ENCODE measurements at places on chromosomes 16 and 17.

DNA sequence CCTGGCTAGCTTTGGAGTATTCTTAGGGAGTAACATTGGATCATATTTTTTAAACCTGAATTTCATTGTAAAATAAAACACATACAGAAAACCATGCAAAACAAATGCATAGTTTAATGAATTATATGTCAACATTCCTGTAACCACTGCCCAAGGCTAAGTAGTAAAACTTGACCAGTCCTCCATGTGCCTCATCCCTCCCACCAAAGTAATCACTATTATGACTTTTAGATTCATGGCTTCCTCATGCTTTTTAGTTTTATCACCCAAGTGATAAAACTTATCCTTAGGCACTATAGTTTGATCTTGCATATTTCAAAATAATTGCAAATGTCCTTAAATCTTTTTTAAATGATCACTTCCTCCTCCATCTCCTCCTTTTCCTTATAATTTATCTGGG is 20.4 kb downstream of the PRKCA start:
- DNase-seq, result no peak

DNA sequence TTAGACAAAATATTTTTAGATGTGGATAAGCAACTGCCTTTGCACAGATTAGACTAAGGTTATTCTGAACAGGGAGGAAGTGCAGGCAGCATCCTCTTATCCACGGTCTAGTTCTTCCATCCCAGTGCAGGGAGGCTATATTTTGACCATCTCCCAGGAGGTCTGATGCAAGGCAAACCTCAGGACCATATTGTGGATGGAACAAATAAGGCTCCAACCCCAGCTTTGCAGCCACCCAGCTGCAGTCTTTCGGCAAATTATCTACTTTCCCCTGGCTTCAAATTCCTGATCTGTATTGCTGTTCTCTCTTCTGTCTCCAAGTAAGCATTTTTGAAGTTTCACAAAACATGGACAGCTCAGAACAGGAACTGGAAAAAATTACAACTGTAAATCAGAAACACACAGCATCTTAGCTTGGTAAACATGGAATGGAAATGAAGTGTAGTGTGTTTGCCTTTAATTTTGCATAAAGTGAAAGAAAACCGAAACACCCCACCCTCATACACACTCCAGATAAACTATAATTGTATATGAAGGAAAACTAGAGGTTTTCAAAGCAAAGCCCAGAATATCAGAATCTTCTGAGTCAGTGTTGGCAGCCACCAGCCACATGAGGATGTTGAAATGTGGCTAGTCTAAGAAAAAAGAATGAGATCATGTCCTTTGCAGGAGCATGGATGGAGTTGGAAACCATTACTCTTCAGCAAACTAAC is 33.5 kb upstream of the MON1B start:
- DNase-seq, result no peak

GRCh38 chr16:86566966-86567700 is 504 bp downstream of the FOXC2 start:
- DNase-seq, result no peak

DNA sequence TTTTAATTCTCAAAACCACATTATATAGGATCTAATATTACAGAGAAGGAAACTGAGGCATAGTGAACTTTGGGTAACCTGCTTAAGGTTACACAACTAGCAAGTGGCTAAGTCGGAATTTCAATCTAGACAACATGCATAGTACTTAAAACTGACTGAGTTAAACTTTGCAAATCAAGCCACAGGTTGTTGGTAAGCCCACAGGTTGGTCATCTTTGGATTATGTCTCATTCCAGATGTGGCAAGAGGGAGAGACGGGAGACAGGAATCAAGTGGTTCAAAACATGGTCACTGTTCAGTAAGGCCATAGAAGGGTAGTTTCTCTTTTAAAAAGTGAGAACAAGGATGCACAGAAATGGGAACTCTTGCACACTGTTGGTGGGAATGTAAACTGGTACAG is 57.1 kb downstream of the MYO1D start:
- DNase-seq, result no peak

- DNase-seq, result no peak
Measured at GRCh38 chr17:57629470-57629869, 115.6 kb downstream of the CCDC182 start.

DNA sequence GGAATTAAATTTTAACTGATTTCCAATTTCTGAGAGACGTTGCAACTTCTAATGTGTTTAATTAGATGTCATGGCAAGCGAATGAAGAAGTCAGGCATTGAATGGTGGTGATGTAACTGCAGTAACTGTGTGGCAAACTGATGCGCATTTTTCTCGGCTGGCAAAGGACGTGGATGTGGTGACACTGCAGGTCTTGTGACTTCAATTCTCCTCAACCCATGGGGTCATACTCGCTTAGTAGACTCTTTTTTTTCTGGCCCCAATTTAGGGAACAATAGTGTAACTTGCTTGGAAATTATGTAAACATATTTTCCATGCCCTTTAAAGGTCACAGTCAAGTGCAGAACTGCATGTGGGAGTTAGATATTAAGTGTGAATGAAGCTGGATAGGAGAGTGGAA is 1.9 kb upstream of the FAM20A start:
- no peak for DNase-seq

DNA sequence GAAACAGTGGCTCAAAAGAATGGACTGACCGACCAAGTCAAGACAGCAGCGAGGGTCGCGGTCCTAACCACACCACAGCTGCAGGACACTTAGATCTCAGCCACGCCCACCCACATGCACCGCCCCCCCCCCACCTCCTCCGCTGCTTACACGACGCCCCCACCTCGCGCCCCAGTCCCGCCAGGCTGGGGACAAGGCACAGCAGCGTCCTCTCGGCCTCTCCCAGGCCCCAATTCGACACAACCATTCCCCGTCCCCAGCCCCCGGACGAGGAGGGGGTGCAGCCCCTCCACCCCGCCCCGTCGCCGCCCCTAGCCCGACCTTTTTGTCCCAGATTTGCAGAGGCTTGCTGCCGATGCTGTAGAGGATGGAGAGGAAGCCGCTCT is 477 bp downstream of the CFAP20 start:
- no peak for DNase-seq

- DNase-seq, result no peak
Measured at GRCh38 chr16:72198771-72199201, 26.8 kb upstream of the PMFBP1 start.

- DNase-seq, result no peak
Measured at GRCh38 chr17:36721560-36722120, 120.3 kb downstream of the MRM1 start.

DNA sequence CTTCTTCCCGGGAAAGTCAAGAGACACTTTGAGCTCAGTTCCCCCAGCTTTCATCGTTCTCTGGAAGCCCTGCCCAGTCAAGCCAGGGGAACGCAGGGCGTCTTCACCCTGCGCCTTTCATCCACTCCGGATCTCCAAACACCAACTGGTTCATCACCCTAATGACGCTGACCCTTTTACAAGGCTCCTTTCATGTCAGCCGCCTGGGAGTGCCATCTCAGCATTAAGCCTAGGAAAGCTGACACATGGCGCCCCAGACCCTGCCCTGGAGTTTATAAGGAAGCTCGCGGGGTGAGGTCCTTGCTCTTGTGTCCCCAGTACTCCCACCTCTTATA is 594 bp upstream of the DNAJC7 start:
- DNase-seq, result no peak

DNA sequence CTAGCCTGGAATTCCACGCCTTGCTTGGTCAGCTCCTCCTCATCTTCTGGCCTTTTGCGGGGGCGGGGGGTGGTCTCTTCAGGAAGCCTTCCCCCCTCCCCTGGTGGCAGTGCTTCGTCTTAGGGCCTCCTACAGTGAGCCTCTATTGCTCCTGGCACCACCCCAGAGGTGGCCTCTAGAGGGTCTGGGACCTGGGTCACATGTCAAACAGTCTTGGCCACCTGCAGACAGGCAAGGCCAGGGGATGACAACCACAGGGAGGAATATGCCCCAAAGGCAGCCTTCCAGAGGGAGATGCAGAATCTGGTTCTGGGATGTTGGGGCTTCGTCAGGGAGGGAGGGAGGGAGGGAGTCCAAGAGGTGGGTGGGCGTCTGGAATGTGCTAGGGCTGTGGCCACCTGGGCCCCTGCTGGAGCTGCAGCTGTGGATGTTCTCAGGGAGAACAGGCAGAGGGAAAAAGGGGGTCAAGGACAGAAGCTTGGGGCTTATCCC is 50.6 kb downstream of the SMPD3 start:
- DNase-seq, result no peak

GRCh38 chr17:8793649-8794048 is 5.5 kb downstream of the MFSD6L start:
- DNase-seq, result no peak

- no peak for DNase-seq
Measured at GRCh38 chr16:55494994-55495421, 13.9 kb upstream of the LPCAT2 start.

All from cortex of kidney (tissue), 1 donor.